CD4-positive, CD25-positive, alpha-beta regulatory T cell (primary cell): ENCODE measurements at places on chromosomes 16 and 17. TPM values are rescaled to one million over a fixed set of nuclear protein-coding genes. Genes with fewer than 3 reads are reported as not detected.

DNA sequence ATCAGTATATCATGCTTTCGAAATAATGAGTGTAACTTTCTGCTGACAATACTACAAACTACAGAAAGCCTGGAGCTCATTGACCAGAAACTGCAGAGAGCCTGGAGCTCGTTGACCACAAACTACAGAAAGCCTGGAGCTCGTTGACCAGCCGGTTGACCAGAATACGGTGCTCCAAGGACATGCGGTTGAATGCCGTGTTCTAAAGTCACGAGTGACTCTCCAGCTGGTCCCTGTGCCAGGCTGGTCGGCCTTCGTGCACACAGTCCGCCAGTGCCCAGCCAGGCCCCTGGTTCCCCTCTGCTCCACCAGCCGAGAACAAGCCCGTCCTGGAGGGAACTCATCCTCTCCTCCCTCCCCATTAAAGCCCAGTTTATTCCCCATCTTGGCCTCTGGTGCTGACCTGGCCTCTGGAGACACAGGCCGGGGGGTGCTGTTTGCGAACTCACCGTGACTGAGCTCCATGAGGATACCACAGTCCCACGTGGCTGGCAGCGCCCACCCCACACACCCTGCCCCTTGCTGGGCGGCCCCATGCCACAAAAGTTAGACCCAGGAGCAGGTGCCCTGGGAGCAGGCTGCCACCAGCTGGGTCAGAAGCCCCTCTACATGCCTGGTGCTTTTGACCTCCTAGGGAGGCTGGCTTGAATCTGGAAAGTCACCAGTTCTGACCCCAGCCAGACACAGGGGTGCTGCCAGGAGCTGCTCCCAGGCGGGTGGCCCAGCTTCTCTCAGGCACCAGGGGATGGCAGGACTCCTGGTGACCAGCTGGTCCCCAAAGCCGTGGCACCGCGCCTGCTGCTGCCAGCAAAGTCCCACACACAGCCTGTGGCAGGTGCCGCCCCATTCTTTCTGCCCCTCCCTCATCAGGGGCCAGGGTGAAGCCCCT, 15.5 kb upstream of the CDH15 start:
- DNase-seq = no peak

GRCh38 chr17:38882870-38883269, 13.0 kb downstream of the LASP1 start:
- no peak for DNase-seq

DNA sequence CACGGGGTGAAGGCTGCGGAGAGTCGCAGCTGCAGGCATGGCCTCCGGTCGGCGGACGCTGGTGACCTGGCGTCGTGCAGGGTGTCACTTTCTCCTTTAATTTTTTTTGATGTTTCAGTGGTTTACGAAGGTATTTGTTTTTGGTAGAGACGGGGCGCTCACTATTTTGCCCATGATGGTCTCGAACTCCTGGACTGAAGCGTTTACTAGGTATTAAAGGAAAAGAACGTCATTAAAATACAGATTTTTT, 17.1 kb downstream of the ZNF213 start:
- no peak for DNase-seq

DNA sequence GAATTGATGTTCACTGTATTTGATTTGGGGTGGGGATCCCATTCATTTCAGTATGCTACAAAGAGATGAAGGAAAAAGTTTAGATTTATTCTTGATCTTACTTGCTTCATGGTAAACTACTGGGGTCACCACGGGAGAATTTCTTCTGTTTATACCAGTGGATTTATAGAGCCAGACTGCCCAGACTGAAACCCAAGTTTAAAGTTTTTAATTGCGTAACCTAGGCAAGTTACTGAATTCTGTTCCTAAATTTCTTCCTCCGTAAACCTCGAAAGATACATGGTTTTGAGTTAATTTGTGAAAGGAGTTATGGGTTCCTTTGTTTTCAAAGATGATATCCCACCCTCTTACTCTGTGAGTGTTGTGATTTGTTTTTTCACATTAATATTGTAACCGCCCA, 26.4 kb downstream of the PIGL start:
- DNase-seq = no peak

GRCh38 chr17:51351890-51352289, 91.5 kb downstream of the UTP18 start:
- no peak for DNase-seq

DNA sequence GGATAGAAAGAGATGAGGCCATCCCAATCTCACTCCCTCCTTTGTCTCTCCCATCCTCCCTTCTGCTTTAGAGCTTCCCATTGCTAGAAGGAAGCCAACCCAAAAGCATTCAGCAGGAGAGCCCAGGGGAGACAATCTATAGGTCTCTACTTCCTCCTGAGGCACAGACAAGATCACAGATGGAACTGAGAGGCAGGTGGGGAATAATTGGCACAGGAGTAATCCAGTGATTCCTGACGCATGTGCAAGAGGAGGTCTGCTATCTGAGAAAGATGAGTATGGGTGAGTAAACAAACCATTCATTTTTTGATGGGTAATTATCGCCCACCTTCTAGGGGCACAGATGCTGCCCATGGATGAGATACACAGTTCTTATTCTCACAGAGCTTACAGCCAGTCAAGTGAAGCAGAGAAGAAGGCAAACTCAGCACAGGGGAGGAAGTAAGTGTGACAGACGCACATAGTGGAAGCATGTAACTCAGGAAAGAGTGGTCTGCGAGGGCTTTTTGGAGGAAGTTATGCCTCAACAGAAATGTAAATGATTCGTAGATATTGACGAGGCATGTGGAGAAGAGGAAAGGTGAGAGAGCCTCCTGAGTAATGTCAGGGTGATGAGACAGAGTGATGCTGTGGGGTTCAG, 88.9 kb upstream of the HLF start:
- no peak for DNase-seq

GRCh38 chr16:27202923-27203506, 311 bp upstream of the KDM8 start:
- DNase-seq = no peak

GRCh38 chr16:69542974-69543373, 22.8 kb upstream of the NFAT5 start:
- no peak for DNase-seq

- DNase-seq = peak; percentile 36
Measured at GRCh38 chr16:578870-579405, 9.2 kb downstream of the PIGQ start.

The TBKBP1 gene
- polyA plus RNA-seq = 0.60 TPM

- no peak for DNase-seq
Measured at GRCh38 chr16:85584267-85584666, 28.9 kb upstream of the GSE1 start.

The ZNF629 gene
- 0.79 TPM for polyA plus RNA-seq
